ENCODE measurements at places on chromosomes 4 and X. TPM values are rescaled to one million over a fixed set of nuclear protein-coding genes. Genes with fewer than 3 reads are reported as not detected.

- no peak overlapping the region for H3K4me3 ChIP-seq
- no peaks in the 10 kb centered on the region for H3K4me1 ChIP-seq
- DNase-seq, result no peak
- H3K36me3 ChIP-seq, result no peaks in the 10 kb centered on the region
Observed at GRCh38 chrX:23185951-23186350, 148.7 kb upstream of the PTCHD1 start.

The SPACA5 gene
- total RNA-seq, result not detected

DNA sequence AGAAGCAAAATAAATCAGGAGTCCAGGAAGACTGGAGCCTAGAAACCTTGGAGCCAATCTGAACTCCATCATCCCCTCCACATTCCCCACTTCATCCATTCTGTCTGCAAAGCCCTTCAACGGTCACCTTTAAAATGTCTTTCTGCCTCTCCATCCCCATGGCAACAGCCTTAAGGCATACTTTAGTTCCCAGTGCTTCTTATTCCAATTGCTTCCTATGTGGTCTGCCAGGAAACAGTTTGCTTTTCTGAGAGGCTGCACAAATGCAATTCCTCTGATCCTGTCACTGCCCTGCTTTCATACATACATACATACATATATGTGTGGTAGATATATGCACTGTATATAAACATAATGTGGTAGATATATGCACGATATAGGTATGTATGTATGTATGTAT is 786 bp upstream of the MAGEH1 start:
- no peaks in the 10 kb centered on the region for H3K4me1 ChIP-seq
- H3K36me3 ChIP-seq, result no peaks in the 10 kb centered on the region
- no peak overlapping the region for H3K27ac ChIP-seq
- DNase-seq, result no peak
- H3K27me3 ChIP-seq, result no peaks in the 10 kb centered on the region

DNA sequence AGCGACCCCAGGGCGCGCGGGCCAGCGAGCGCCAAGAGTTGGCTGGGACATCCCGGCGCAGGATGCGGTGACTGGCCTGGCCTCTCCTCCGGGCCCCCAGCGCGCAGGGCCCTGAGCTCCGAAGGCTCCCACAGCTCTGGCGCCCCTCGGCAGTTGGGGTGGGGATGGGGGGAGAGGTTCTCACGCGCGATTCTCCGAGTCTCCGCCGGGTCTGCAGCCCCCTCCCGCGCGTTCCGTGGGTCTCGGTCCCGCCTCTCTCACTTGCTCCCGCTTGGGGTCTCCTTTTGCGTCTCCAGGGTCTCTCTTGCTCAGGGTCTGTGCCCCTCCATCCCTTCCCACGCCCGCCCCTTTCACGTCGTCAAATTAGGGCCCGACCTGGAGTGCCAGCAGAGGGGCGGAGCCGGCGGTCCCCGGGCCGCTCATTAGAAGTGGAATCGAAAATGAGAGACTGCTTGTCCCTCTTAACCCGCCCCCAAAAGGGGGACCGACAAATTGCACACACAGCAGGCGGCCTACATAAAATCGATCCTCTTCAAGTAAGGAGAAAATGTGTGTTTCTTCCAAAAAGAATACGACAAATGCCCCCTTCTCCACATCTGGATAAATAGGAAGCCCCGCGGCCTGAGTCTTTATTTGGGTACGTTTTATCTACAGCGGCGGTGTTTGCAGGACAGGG is 877 bp upstream of the NKX1-1 start:
- no peaks in the 10 kb centered on the region for H3K4me1 ChIP-seq
- no peak overlapping the region for H3K4me3 ChIP-seq
- DNase-seq, result no peak
- no peaks in the 10 kb centered on the region for H3K36me3 ChIP-seq

DNA sequence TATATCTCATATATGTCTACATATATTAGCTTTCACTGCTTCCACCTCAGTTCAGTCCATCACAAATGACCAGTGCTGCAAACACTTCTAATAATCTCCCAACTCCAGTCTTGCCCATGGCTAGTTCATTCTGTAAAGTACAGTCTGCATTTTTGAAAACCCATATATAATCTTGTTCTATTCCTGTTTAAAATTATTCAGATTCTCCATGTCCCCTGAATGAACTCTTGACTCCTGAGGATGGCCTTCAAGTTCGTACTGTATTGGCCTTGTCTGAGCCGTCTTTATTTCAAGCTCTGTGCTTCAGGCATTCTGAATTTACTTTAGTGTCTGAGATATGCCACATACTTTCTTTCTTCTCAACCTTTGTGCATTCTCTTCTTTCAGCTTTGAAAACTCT is 84.7 kb downstream of the PTPN13 start:
- H3K36me3 ChIP-seq, result no peaks in the 10 kb centered on the region
- no peak overlapping the region for H3K27ac ChIP-seq
- H3K27me3 ChIP-seq, result no peaks in the 10 kb centered on the region
- no peak for DNase-seq
- no peak overlapping the region for H3K4me3 ChIP-seq

DNA sequence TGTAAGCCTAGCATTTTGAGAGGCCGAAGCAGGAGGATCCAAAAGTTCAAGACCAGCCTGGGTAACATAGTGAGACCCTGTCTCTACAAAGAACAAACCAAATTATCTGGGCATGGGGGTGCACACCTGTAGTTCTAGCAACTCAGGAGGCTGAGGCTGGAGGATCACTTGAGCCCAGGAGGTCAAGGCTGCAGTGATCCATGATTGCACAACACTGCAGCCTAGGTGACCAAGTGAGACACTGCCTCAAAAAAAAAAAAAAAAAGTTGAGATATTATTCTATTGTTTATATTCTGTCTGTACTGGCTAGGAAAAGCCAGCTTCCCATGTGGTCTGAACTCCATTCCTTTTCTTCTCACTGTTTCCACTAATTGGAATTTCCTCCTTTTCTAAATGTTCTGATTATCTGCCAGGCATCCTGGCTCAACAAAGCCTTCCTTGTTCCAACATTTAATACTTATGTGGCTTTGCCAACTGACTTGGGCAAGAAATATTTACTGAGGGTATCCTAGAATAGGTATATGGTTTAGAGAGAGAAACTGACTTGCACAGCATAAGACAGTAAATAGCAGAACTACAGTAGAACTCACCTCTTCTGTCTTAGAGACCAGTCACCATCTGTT is 175.2 kb upstream of the ADAMTS3 start:
- H3K27me3 ChIP-seq, result no peaks in the 10 kb centered on the region
- H3K4me1 ChIP-seq, result no peaks in the 10 kb centered on the region
- H3K4me3 ChIP-seq, result no peak overlapping the region
- H3K36me3 ChIP-seq, result no peaks in the 10 kb centered on the region
- H3K27ac ChIP-seq, result no peak overlapping the region

The IL9R gene
- not detected for total RNA-seq

DNA sequence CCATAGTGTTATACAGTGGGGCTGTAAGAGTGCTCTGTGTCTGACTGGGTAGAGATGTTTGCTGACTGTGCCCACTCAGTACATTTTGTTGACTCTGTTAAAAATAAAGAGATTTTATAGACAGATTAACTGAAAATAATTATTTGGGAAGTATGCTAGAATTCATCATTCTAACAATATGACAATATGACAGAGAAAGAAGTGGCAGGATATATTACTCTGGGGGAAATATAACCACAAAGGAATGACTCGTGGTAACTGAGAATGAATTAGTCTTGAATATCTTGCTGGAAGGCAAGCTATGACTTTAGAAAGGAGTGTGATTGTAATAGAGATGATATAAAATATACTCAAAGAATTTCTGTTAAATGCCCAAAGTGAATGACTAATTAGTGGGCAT is 46.8 kb downstream of the TMEM165 start:
- H3K4me3 ChIP-seq, result no peak overlapping the region
- DNase-seq, result no peak
- H3K4me1 ChIP-seq, result peaks cover 9% of the 10 kb centered on the region
- no peaks in the 10 kb centered on the region for H3K27me3 ChIP-seq

DNA sequence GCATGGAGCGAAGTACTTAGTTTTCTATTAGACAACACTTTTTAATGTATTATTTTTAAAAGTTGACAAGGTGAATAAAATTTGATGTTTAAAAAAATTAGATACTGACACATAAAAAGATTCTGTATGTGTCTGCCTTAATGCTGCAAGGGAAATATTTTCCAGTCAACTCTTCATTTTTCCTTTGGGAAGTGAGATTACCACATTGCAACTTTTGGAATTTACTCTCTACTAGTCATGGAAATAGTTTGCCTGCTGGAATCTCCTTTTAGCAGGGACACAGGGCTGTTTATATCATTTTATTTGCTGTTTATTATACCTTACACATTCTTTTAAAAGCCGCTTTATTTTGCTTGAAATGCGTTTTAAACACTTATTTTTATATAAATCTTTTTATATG is 135.1 kb downstream of the MID1 start:
- peaks cover 4% of the 10 kb centered on the region for H3K36me3 ChIP-seq
- peak; percentile 13 for DNase-seq
- H3K4me1 ChIP-seq, result peaks cover 11% of the 10 kb centered on the region
- H3K27ac ChIP-seq, result no peak overlapping the region

- H3K36me3 ChIP-seq, result no peaks in the 10 kb centered on the region
- peak; percentile 57 for DNase-seq
- H3K4me3 ChIP-seq, result no peak overlapping the region
- H3K27me3 ChIP-seq, result no peaks in the 10 kb centered on the region
- peaks cover 3% of the 10 kb centered on the region for H3K4me1 ChIP-seq
- H3K27ac ChIP-seq, result no peak overlapping the region
Observed at GRCh38 chr4:86496094-86497080, 97.7 kb upstream of the PTPN13 start.

The CYP2U1 gene
- total RNA-seq, result 11.1 TPM

All from IMR-90 (cell line).